ENCODE measurements at places on chromosomes 12 and 14. TPM values are rescaled to one million over a fixed set of nuclear protein-coding genes. Genes with fewer than 3 reads are reported as not detected.

Gene TAS2R31
- total RNA-seq: 0.88 TPM

Gene OR4E2
- total RNA-seq: not detected

Gene ATXN3
- 23.8 TPM for total RNA-seq

GRCh38 chr12:111964935-111965334 lies 48.0 kb downstream of the TMEM116 start:
- no peak for DNase-seq
- no peaks in the 10 kb centered on the region for H3K27me3 ChIP-seq
- peaks cover 28% of the 10 kb centered on the region for H3K36me3 ChIP-seq
- no peak overlapping the region for H3K27ac ChIP-seq
- H3K4me3 ChIP-seq: no peak overlapping the region
- no peaks in the 10 kb centered on the region for H3K4me1 ChIP-seq

- H3K4me1 ChIP-seq: no peaks in the 10 kb centered on the region
- no peak for DNase-seq
- no peak within 1 kb of the TSS for H3K27ac ChIP-seq
- H3K36me3 ChIP-seq: no peaks in the 10 kb centered on the region
These were observed at the start of gene RNASE1 for GRCh38 chr14:20802341-20803084. Gene RNASE1, minus strand, starts transcription at chr14:20802844. Its CDS starts 776 bp downstream, at chr14:20802068.

Gene GOLT1B
- 115 TPM for total RNA-seq

Gene PTCSC3
- not detected for total RNA-seq

DNA sequence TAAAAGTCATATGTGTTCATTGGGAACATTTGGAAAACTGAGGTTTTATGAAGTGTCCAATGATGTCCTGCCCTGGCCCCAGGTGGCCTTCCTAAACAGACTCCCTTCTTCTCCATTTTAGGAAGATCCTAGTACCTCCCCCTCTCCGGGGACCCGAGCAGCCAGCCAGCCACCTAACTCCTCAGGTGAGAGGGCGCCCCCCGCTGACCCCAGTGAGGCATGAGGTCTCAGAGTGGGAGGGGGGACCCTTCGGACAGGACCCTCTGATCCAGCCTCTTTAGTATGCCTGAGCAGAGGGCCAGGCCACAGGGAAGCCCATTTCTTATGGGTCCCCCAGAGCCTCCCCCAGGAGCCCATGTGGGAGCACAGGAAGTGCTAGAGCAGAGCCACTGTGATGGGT lies 23.7 kb downstream of the DEGS2 start:
- H3K27ac ChIP-seq: no peak overlapping the region
- H3K27me3 ChIP-seq: peaks cover 25% of the 10 kb centered on the region
- no peak overlapping the region for H3K4me3 ChIP-seq

Gene SMCO2
- total RNA-seq: not detected

GRCh38 chr12:69343357-69343756 lies 4.8 kb upstream of the LYZ start:
- H3K4me1 ChIP-seq: no peaks in the 10 kb centered on the region
- H3K36me3 ChIP-seq: no peaks in the 10 kb centered on the region
- DNase-seq: no peak
- no peak overlapping the region for H3K27ac ChIP-seq
- no peak overlapping the region for H3K4me3 ChIP-seq

Gene EEA1
- 45.2 TPM for total RNA-seq

- no peaks in the 10 kb centered on the region for H3K36me3 ChIP-seq
- no peak for DNase-seq
- peaks cover 13% of the 10 kb centered on the region for H3K27me3 ChIP-seq
- H3K4me1 ChIP-seq: peaks cover 41% of the 10 kb centered on the region
- no peak overlapping the region for H3K4me3 ChIP-seq
These were observed 135.5 kb downstream of the ANO2 start for GRCh38 chr12:5809586-5809985.

DNA sequence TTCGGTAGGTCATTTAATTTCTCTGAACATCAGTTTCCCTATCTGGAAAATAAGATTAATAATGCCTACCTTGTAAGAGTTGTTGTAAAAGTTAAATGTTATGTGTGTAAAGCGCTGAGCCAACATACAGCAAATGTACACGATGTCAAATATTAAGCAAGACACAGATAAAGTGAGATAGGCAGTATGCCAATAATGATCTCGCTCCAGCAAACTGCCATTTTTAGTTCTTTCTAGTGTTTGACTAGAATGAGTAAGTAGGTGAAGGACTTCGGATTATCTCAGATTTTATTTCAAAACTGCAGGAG lies 840 bp downstream of the DHRS7 start:
- peak overlapping the region; percentile 95 for H3K4me3 ChIP-seq
- H3K36me3 ChIP-seq: no peaks in the 10 kb centered on the region
- H3K27ac ChIP-seq: peak overlapping the region; percentile 95
- H3K27me3 ChIP-seq: no peaks in the 10 kb centered on the region
- DNase-seq: peak; percentile 49

DNA sequence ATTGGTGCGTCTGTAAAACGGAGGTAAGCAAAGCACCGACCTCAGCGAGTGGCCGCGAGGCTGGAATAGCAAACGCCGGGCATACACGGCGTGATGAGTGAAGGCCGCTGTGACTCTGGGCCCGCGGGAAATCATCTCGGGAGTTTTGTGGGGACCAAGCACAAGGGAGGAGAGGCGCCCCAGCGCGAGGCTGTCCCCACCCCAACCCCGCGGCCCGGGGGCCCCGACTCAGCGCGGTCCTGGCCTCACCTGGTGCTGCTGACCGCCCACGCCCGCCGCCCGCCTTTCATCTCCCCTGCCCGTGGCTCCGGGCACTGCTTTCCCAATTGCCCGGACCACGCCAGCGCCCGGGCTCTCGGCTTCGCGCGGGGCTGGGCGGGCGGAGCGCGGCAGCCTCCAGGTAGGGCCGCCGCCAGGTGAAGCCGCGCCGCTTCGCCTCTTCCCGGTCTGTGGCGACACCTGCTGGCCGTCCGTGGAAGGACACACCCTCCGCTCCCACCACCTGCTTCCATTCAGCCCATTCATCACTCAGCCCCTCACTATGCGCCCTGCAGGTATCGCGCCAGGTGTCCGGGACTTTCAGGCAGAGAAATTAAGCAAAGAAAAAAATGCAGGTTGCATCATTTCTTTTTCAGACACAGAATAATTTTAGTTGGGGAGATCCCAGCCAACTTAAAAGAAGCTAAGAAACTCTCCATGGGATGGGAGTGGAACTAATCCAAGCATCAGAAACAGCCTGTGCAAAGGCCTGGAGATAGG lies 360.4 kb downstream of the MED13L start:
- no peak for DNase-seq
- peaks cover 33% of the 10 kb centered on the region for H3K4me1 ChIP-seq
- H3K4me3 ChIP-seq: no peak overlapping the region
- H3K27me3 ChIP-seq: peaks cover 11% of the 10 kb centered on the region
- H3K27ac ChIP-seq: no peak overlapping the region

Gene PHLDA1
- 78.6 TPM for total RNA-seq

Gene HNF1A
- not detected for total RNA-seq

DNA sequence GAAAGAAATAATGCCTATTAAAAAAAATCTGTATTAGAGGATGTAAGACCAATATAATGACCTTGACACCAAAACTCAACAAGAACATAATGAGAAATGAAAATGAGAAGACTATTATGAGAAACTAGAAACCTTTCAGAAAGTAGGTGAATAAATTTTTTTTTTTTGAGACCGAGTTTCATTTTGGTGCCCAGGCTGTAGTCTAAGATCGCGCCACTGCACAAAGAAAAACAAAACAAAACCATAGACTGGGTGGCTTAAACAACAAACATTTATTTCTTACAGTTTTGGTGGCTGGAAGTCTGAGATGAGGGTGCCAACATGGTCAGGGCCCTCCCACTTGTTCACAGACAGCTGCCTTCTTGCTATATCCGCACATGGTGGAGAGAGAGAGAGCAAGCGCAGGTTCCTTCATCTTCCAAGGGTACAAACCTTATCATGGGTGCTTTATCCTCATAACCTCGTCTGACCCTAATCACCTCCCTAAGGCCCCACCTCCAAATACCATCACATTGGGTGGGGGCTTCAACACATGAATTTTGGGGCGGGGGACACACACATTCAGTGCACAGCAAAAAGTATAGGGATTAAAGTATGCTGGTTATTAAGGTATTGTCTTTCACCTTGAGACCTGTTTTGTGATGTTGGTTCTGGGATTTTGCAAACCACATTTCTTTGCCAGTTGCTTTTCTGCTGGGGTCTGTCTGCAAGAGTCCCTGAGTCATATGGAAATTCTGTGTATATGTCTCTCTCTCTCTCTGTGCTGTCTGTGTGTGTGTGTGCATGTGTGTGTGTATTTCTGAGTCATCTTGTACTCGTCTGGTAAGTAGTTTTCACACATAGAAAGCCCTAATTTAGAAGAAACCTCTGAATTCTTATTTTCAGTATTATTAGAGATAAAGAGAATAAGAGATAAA lies 26.2 kb downstream of the ZCRB1 start:
- peaks cover 6% of the 10 kb centered on the region for H3K27me3 ChIP-seq
- peak; percentile 60 for DNase-seq
- H3K27ac ChIP-seq: no peak overlapping the region
- H3K36me3 ChIP-seq: no peaks in the 10 kb centered on the region

- H3K4me3 ChIP-seq: no peak overlapping the region
- no peaks in the 10 kb centered on the region for H3K36me3 ChIP-seq
- DNase-seq: no peak
- no peaks in the 10 kb centered on the region for H3K27me3 ChIP-seq
- H3K4me1 ChIP-seq: no peaks in the 10 kb centered on the region
These were observed 40.0 kb downstream of the MYBPC1 start for GRCh38 chr12:101634724-101635123.

Gene GOLGA3
- 111 TPM for total RNA-seq

DNA sequence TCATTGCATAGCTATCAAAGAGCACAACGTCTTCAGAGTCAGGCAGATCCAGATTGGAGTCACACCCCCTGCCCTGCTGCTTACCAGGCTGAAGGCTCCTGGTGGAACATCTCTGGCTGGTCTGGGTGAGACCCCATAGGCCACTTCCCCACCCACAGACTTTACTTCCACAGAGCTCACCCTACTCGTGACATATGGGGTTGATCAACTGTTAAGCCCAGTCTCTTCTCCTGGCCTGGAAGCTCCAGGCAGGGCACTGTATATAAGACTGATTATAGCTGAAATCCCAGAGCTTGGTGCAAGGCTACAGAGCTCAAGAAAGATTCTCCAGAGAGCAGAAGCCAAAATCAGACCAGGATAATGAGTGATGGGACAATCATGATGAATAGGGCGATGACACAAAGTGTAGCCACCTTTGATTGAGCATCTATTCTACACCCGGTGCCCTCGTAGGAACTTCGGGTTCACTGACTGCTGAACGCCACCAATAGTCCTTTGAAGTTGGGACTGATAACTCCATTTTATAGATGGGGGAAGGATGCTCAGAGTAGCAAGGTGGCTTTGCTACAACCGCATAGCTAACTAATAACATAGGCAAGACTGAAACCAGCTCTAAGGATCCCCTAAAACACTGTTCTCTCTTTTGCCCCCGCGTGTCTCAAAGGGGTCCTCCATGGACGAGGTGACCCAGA lies 287.8 kb downstream of the BCL11B start:
- DNase-seq: no peak
- H3K27me3 ChIP-seq: peaks cover 7% of the 10 kb centered on the region
- no peak overlapping the region for H3K27ac ChIP-seq
- H3K4me1 ChIP-seq: no peaks in the 10 kb centered on the region
- no peaks in the 10 kb centered on the region for H3K36me3 ChIP-seq

DNA sequence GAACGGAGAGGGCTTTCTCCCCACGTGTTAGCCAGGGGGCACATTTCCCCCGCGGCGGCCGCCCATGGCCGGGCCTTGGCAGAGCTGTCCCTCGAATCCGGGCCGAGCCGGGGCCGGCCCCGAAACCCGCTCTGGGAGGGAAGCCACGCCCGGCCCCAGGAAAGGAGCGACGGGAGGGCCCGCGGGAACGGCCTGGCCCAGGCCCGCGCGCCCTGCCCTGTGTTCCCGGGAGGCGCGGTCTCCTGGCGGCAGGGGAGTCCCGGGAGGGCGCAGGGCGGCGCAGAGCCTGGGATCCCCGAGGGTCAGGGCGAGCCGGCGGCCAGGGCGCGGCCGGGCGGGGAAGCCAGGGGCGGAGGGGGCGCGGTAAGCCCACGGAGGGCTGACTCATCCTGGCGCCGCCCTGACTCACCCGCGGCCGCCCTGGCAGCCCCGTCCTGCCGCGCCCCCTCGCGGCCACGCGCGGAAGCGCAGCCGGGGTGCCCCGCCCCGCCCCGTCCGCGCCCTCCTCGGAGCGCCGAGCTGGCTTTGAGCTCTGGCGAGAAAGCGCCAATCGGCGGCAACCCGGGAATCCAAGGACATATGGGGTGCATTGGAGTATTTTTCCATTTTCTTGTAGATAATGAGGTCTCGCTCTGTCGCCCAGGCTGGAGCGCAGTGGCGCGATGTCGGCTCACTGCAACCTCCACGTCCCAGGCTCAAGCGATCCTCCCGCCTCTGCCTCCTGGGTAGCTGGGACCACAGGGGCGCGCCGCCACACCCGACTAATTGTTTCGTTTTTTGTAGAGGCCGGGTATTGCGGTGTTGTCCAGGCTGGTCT lies 31.8 kb upstream of the PLEKHG6 start:
- peak overlapping the region; percentile 84 for H3K27ac ChIP-seq
- DNase-seq: peak; percentile 57
- H3K36me3 ChIP-seq: no peaks in the 10 kb centered on the region
- H3K4me3 ChIP-seq: peak overlapping the region; percentile 71

DNA sequence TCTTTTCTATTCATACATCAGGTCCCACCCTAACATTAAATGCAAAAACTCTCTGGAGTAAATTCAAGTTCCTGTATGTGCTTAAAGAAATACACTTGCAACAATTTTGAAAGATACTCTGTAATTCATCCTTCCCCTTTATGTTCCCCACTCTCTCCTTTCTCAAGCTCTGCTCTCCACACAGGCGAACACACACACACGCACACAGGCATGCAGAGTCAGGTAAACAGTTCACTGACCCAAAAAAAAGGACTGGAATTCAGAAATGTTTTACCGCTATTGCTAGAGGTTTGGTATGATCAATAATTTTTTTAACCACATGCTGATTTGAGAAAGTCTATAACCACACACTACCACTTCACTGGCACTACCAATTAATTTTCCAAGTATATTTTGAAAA lies 152.4 kb upstream of the TMCC3 start:
- H3K36me3 ChIP-seq: no peaks in the 10 kb centered on the region
- H3K4me1 ChIP-seq: no peaks in the 10 kb centered on the region
- no peak overlapping the region for H3K4me3 ChIP-seq
- H3K27me3 ChIP-seq: peaks cover 7% of the 10 kb centered on the region

Gene SLC7A8
- 23.8 TPM for total RNA-seq

- H3K27me3 ChIP-seq: no peaks in the 10 kb centered on the region
- no peaks in the 10 kb centered on the region for H3K4me1 ChIP-seq
- H3K4me3 ChIP-seq: no peak overlapping the region
- peaks cover 16% of the 10 kb centered on the region for H3K36me3 ChIP-seq
- no peak overlapping the region for H3K27ac ChIP-seq
- no peak for DNase-seq
These were observed 55.9 kb downstream of the C2CD5 start for GRCh38 chr12:22488478-22488877.

DNA sequence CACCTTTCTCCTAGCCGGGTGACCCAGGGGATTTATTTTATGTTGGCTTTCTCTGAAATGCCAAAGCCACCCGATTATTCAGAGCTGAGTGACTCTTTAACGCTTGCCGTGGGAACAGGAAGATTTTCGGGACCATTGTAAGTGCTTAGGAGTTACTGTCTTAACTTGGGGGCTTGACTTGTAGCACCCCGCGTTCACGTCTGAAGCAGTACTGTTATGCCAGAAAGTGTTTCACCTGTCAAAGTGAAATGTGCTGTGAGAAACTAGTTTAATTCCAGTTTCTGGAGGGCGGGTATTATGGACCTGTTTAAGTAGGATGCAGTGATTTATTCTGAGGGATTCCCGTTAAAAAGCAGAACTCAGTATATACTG lies 218 bp downstream of the LYSET start:
- DNase-seq: no peak
- no peaks in the 10 kb centered on the region for H3K27me3 ChIP-seq
- peak overlapping the region; percentile 98 for H3K4me3 ChIP-seq
- peaks cover 36% of the 10 kb centered on the region for H3K4me1 ChIP-seq

Gene GLIPR1L2
- total RNA-seq: 0.34 TPM

Measured in HFFc6 (cell line).